ENCODE measurements at places on chromosomes 6 and 20.

GRCh38 chr6:107116328-107116892 lies 1.1 kb upstream of the BEND3 start:
- peak; percentile 56 for DNase-seq

- DNase-seq: peak; percentile 53
Observed at GRCh38 chr6:89984926-89985750, 90.9 kb downstream of the GJA10 start.

DNA sequence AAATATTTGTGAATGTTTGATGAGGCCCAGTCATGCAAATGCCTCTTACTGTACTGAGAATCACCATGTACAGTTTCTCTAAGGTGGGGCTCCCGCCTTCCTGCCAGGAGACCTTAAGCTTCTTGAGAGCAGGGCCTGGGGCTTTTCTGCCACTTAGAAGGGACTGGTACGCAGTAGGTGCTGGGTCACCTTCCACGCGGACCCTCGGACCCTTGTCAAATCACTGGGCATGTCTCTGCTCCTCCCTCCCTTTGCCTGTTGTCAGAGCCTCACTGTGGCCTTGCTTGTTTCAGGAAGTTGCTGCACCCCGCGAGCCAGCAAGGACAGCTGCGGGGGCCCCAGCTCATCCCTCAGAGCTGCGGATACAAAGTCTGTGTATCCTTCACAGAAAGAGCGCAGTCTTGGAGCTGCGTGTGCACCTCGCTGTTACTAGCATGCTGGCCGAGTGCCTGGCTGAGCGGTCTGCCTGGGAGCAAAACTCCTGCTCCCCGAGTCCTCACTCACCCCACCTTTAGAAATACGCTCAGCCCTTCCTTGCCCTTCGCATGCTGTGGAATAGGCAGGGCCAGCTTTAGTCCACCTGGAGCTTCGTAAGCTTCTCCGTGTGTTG lies 30.7 kb upstream of the IRF4 start:
- no peak for DNase-seq

GRCh38 chr20:60021104-60021503 lies 62.9 kb downstream of the CDH26 start:
- no peak for DNase-seq

DNA sequence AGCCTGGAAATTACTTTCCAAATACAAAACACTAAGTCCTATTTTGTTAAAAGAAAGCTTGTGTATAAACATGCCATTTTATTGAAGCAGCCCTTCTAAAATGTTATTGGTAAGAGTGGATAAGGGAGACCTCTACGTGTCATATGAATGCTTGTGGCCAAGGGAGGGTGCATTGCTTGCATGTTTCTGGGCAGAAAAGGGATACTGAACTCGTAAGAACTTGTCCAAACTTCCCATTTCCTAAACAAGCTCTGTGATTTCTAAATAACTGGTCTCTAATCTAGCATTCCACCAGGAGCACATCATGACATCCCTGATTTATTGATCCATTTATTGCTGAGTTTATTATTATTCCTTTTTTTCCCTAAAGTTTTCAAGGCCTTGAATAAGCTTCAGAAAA lies 474.1 kb downstream of the CD109 start:
- DNase-seq: peak; percentile 27

GRCh38 chr20:57114290-57115005 lies 152.0 kb downstream of the BMP7 start:
- DNase-seq: no peak

DNA sequence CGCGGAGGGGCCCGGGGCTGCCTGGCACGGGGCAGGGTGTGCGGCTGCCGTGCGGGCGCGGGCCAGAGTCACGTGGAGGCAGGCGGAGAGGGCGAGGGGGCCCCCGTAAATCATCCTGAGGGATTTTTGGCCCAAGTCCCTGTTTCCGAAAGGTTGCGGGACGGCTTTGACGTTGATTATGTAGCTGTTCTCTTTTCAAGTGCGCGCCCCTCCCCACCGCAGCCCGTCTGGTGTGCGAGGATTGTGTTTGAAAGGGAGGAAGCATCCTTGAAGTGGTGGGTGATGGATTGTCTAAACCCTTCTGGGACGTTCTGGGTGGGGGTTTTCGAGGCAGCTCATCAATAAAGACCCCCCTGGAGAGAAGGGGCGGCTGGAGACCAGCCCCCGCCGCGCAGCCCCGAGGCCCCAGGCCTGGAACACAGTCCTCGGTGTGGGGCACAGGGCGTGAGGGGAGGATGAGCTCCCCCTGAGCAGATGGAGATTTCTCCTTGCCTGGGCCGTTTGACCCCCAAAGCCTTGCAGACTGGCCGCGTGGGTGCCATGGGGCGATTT lies 7.0 kb upstream of the FOXF2 start:
- DNase-seq: no peak

GRCh38 chr6:144742779-144743178 lies 457.6 kb downstream of the UTRN start:
- no peak for DNase-seq

DNA sequence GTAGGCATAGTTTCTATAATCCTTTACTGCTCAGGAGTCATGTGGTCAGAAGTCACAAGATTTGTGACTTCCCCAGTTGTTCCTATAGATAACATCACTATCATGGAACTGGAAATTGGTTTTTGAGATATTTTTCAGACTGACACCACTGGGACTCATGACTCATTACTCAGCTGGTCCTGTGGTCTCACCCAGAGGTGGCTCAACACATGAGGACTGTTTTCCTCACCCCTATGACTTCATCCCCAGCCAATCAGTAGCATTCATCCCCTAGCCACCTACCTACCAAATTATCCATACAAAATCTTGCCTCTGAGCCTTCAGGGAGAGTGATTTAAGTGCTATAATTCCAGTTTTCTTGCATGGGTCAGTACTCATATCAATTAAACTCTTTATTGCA lies 1217.7 kb downstream of the EPHA7 start:
- peak; percentile 4 for DNase-seq

DNA sequence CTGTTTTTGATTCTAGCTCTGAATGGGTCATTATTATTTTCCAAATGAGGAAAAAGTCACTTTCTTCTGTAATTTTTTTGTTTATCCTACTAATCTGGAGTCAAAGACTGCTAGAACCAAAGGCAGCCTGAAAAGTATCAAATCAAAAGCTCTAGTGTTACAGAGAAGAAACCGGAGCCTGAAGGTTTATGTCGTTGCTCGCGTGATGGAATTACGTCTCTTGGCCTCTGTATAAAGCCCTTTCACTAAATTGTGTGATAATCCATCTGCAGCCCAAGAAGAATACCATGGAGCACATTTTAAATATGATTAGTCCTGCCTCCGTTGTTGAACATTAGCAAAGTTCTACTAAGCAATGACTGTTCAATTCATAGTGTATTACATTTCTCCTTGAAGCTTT lies 738.6 kb downstream of the C6orf118 start:
- DNase-seq: no peak

GRCh38 chr6:47116606-47117005 lies 74.5 kb upstream of the ADGRF1 start:
- DNase-seq: no peak

- DNase-seq: peak; percentile 95
Observed at GRCh38 chr20:35318502-35319157, 26.4 kb upstream of the FAM83C start.

GRCh38 chr6:104459543-104459942 lies 400.2 kb downstream of the HACE1 start:
- DNase-seq: no peak

DNA sequence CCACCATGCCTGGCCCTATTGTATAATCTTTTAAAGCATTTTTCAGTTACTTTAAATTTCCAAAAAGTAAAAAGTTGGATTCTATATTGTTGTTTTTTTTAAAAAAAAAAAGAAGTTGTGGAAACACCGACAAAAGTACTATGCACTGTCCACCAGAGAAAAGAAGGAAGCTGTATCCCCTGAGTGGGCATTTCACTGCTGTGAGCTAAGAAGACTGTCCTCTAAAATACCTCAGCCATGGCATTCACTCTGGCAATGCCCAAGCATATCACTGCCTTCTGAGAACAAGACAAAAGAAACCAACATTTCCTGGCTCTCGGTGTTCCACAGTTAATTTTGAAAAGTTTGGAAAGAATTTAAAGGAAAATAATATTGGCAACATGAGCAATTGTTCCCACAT lies 117.8 kb downstream of the IPCEF1 start:
- DNase-seq: no peak

- DNase-seq: no peak
Observed at GRCh38 chr6:149433881-149434280, 33.8 kb downstream of the SUMO4 start.

- DNase-seq: peak; percentile 31
Observed at GRCh38 chr20:50054626-50055511, 58.1 kb downstream of the UBE2V1 start.

Data from iris pigment epithelial cell (primary cell).